ENCODE measurements at places on chromosomes 3 and 15.

DNA sequence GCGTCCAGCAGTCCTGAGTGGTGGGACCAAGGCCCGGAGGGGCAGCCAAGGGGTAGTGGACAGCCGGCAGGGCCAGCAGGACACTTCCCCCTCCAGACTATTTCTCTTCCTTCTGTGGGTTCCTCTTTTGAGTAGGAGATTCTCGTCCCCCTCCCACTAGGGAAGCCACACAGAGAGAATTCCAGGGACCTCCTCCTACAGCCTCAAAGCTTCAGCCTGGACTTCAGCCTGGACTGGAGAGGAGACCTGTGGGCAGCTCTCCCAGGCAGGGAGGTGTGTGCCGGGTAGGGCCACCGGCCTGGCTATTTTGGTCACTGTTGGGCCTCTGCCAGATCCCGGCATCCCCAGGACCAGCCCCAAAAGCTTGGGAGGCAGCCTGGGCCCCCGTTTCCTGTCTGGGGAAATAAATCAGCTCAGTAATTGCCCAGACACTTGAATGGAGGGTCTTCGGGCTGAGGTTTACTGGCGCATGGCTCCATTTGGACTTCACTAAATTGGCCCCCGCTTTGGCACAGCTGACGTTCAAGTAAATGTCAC, 1.3 kb downstream of the SLC6A6 start:
- peak; percentile 81 for DNase-seq

GRCh38 chr15:74392451-74392830, 25.0 kb upstream of the CYP11A1 start:
- no peak for DNase-seq

- DNase-seq, result peak; percentile 6
These were observed 70.9 kb downstream of the DCUN1D1 start for GRCh38 chr3:182909318-182910040.

DNA sequence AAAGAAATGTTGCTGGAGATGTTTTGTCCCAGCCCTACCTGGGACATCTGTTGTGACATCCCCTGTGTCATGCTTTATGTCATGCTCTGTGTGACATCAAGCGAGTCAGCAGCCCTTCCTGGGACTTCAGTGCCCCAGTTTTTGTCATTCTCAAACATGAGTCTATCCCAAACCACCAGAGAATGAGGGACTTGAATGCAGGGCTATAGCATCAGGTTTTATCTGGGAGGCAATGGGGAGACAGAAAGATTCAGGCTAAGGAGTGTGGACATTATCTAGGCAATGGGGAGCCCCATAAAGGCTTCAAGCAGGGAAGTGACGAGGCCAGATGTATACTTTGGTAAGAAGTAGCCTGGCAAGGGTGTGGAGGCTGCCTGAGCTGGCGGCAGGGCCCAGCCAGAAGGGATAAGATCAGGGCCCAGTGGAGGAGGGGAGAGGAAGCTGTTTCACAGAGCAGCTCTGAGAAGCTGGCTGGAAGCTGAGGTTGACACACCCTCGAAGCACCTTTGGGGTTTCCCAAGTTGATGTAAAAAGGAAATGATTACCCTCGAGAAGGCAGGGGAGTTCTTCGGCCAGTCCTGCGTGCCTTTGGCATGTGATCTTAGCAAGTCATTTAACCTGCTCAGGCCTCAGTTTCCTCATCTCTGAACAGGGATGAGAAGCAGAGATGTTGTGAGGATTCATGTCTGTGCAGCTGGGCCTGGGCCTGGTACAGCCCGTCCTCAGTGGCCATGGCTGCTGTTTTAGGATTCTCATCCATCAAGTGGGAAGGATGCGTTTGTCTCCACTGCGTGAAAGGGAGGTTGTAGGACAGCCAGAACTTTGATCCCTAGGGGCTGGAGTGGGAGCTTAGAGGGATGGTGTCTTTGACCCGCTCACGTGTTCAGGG, 34.3 kb downstream of the IRAK2 start:
- DNase-seq, result no peak

- DNase-seq, result no peak
These were observed 102.6 kb upstream of the GAP43 start for GRCh38 chr3:115520651-115521245.

DNA sequence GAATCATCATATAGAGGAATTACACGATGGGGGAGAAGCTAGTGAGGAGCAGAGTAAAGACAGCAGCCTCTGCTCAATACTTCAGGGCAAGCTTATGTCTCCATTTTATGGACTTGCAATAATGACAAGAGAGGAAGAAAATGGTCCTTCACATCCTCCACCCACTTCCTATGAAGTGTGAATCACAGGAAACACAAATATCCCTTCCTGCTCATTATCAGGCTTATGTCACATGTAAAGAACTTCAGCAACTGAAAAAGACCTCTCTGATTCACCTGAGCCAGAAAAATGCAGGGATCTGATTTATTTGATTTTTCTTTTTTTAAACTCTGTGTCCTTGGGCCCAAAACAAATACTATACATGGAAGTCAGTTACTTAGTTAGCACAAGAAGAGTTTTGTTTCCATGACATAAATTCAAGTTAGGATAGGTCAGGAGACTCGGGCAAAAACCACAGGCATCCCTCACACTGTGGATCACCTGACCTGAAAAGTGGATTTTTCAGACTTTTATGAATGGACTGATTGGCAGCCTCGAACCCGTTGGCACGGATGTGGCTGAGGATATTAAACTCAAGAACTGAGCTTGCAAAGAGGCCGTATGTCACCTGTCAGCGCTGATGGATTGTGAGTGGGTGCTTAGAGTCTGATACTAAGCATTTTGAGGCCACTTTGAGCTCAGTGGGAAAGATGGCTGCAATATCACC, 620.8 kb upstream of the MDFIC2 start:
- no peak for DNase-seq

DNA sequence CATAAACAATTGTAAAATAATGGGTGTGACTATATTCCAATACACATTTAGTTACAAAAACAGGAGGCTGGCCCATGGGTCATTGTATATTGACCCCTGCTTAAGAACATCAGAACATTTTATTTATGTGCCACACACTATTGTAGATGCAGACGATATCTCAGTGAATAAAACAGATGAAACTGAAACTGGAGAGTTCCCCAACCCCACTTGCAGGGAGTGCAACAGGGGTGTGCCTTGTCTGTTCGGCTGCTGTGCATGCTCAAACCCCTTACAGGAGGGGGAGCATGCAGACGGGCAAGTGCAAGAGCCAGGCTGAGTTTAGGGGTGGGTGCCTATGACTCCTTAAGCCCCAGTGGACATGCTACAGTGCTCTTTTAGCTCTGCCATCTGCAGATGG, 509.6 kb downstream of the IGSF11 start:
- no peak for DNase-seq

Data from G401 (cell line).